H1 (cell line): ENCODE measurements at places on chromosomes 4 and X. TPM values are rescaled to one million over a fixed set of nuclear protein-coding genes. Genes with fewer than 3 reads are reported as not detected.

- peaks cover 11% of the 10 kb centered on the region; the same call in 1 of the 2 replicates for H3K27me3 ChIP-seq
- no peak for DNase-seq
- H3K4me3 ChIP-seq, result no peak overlapping the region
- no peaks in the 10 kb centered on the region for H3K36me3 ChIP-seq
- H3K4me1 ChIP-seq, result peaks cover 3% of the 10 kb centered on the region; the same call in 1 of the 2 replicates
These were observed 2.1 kb downstream of the TIGD2 start for GRCh38 chr4:89113415-89113814.

DNA sequence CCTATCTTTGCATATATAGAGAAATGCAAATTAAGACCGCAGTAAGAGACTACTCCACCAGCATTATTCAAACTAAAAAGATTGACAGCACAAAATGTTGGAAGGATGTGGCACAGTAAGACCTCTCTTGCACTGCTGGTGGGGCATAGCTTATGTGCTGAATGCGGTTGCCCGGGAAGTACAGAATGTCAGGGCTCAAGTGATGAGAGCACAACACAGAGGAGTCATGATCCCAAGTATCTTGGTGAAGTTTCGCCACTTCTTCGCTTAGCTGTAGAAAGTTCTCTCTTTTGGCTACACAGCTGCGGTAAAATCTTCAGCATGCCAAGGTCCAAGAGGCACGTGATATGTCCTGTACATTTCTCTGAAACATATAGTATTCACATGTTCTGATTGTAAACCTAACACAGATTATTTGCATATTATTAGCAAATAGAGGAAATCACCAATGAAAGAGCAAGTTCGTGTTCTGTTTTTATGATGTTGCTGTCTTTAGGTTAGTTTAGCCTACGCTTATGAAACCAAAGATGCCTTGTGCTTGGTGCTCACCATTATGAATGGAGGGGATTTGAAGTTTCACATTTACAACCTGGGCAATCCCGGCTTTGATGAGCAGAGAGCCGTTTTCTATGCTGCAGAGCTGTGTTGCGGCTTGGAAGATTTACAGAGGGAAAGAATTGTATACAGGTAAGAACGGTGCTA, 55.0 kb downstream of the HTT-AS start:
- DNase-seq, result no peak
- H3K4me1 ChIP-seq, result no peaks in the 10 kb centered on the region; the same call in 1 of the 2 replicates
- H3K4me3 ChIP-seq, result no peak overlapping the region
- no peak overlapping the region for H3K27ac ChIP-seq
- H3K36me3 ChIP-seq, result no peaks in the 10 kb centered on the region
- no peaks in the 10 kb centered on the region for H3K27me3 ChIP-seq

- H3K36me3 ChIP-seq, result no peaks in the 10 kb centered on the region
- H3K4me1 ChIP-seq, result no peaks in the 10 kb centered on the region; the same call in 1 of the 2 replicates
- H3K27ac ChIP-seq, result no peak overlapping the region
- no peak overlapping the region for H3K4me3 ChIP-seq
- DNase-seq, result no peak
These were observed 11.3 kb upstream of the PLAC1 start for GRCh38 chrX:134669378-134670098.

DNA sequence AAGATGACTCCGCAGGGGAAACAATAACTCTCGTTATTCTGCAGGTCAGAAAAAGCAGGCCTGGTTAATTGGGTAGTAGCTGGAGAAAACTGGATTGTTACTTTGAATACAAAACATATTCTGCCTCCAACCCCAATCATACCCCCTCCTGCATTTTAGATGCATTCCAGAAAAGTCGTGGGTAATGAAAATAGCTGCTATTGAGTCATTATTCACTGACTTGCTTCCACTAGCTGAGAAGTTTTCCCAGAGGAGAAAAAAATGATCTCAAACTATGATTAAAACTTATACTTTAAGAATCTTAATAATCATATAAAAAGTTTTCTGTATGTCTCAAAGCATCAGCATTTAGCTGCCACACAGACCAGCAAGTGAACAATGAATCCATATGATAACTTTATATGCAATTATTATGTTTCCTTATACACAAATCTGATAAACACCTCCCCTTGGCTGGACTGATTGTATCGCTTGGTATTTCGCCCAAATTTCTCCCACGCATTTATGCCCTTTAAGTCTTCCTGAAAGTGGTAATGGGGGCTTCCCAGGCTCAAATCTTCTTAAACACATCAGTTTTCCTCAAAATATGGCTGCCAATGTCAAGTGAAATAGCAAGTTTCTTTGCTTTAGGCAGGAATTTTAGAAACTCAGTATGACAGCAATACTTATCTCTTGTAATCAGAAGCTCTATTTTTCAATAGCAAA, 181.0 kb downstream of the LDB2 start:
- no peak for DNase-seq
- H3K27ac ChIP-seq, result no peak overlapping the region
- no peak overlapping the region for H3K4me3 ChIP-seq
- no peaks in the 10 kb centered on the region for H3K4me1 ChIP-seq

DNA sequence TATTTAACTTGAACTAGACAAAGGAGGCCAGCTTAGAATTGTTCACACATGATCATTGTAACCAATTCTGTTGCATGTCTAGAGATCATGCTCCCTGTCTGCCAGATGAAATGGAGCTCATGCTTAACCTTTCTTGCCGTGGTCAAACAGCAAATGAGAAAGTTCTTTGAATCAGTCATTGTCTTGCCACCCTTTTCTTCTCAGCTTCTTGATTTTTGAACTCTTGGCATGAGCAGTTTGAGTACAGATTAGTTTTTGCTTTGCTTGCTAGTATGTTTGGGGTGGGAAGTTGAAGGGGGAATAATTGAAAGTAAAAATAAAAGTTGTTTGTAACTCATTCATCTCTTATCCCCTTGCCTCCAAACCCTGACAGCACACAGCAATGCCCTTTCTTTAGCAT, 4.7 kb downstream of the MTM1 start:
- no peak overlapping the region for H3K4me3 ChIP-seq
- no peaks in the 10 kb centered on the region for H3K27me3 ChIP-seq
- DNase-seq, result no peak
- no peaks in the 10 kb centered on the region for H3K4me1 ChIP-seq
- no peak overlapping the region for H3K27ac ChIP-seq

DNA sequence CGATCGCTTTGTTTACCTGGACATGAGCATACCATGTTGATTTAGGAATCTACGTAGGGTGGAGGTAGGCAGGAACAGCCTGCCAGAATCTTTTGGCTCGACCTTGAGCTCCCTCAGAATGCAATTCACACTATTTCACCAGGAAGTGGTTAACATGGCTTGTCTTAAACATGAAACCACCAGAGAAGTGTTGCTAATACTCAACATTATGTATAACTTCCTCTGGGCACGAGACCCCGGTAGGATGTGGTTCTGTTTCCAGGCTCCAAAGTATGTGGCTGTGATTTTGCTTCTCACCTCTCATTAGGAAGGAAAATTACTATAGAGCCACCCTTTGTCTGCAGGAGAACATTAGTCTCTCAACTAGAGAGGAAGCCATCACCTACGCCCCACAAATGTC, 59.0 kb upstream of the VCX3B start:
- no peak for DNase-seq
- H3K4me3 ChIP-seq, result no peak overlapping the region
- no peaks in the 10 kb centered on the region for H3K27me3 ChIP-seq
- no peaks in the 10 kb centered on the region for H3K36me3 ChIP-seq
- H3K4me1 ChIP-seq, result no peaks in the 10 kb centered on the region

- peak; percentile 11 for DNase-seq
- no peaks in the 10 kb centered on the region for H3K36me3 ChIP-seq
- H3K27ac ChIP-seq, result no peak overlapping the region
- H3K4me3 ChIP-seq, result no peak overlapping the region
- no peaks in the 10 kb centered on the region for H3K27me3 ChIP-seq
- H3K4me1 ChIP-seq, result no peaks in the 10 kb centered on the region
These were observed 66.7 kb upstream of the NOCT start for GRCh38 chr4:138948918-138949317.

GRCh38 chrX:117996918-117997480, 119.6 kb downstream of the KLHL13 start:
- no peaks in the 10 kb centered on the region for H3K27me3 ChIP-seq
- H3K36me3 ChIP-seq, result no peaks in the 10 kb centered on the region
- H3K27ac ChIP-seq, result no peak overlapping the region
- no peak for DNase-seq
- no peaks in the 10 kb centered on the region for H3K4me1 ChIP-seq

Gene CFP
- 2.2 and 2.4 TPM in 2 replicates for total RNA-seq

Gene PIM2
- 180 and 190 TPM in 2 replicates for total RNA-seq
